ENCODE measurements at places on chromosomes 11 and 22.

DNA sequence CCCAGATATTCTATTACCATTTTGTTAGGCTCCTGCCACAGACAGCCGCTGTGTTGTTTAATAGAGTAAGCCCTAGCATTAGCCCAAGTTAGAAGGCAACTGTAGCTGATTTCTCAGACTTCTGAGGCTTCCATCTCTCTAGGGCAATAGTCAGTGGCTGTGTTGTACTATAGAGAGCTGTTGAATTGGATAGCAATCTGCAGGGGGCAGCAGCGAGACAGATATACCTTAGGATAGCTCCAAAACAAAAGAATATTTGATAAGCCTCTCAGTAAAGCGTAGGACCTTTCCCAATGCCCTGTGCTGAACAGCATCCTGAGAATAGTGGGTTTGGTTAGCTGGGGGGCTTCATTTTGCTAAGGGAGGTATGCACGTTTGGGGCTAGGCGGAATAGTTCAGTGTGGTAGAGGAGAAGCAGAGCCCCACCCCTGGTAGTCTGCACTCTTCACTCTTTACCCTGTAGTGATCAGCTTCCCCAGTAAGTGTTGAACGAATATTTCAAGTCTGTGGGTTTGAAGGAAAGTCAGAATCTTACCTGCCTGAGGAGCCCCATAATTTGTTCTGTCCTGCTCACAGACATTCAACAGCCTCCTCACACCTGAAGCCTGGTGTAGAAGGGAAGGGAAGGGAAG, 515.1 kb downstream of the INSC start:
- DNase-seq: no peak

GRCh38 chr11:727859-728748, 19.2 kb upstream of the TALDO1 start:
- DNase-seq: peak; percentile 49

- DNase-seq: peak; percentile 62
Observed at GRCh38 chr11:111395081-111395480, 16.0 kb upstream of the POU2AF1 start.

DNA sequence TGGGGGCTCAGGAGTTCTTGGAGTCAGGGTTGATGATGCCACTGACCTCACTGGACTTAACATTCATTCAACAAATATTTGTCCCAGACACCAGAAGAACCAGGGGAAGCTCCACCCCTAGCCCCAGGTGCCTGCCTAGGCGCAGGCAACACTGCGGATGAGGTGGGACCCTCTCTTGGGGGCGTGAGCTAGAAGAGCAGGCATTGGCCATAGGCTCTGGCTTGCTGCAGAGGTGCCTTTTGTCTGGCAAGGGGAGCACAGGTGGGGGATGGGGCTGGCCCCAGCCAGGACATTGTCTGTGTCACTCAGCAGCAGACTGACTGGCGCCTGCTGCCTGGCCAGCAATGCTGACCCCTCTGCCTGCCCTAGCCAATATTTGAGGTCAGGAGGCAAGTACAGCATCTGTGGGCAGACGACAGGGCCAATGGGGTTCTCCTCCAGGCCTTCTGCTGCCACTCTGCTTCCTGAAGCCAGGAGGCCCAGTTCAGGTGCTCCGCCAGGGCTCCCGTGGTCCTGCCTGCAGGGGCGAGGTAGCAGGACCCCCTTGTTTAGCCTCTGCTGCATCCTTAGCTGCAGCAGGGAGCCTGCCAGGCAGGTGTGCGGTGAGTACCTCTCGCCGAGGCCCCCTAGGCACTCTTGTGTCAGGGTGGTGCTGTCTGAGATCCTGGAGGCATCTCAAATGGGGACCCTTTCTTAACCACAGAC, 4.0 kb downstream of the LINC01488 start:
- DNase-seq: no peak

GRCh38 chr11:3835751-3836150, 5.0 kb downstream of the RHOG start:
- DNase-seq: no peak

- peak; percentile 77 for DNase-seq
Observed at GRCh38 chr11:27795955-27796861, 96.0 kb upstream of the BDNF start.

DNA sequence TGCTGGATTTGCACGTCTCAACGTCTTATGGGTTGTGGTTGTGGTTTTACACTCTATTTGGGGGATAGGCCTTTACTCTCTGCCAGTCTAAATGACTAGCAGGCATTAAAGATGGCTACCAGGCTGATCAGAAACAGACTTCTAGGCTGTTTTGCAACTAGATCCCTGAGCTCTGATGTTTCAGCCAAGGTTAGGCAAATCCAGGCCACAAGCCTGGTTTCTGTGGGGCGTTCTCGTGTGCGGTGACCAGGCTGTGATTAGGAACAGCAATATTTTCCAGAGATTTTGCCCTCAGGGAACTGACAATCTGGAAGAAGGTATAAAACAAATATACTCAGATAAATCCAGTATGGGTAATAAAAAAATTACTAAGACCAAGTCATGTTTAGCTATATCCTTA, 502.4 kb downstream of the INSC start:
- DNase-seq: no peak

DNA sequence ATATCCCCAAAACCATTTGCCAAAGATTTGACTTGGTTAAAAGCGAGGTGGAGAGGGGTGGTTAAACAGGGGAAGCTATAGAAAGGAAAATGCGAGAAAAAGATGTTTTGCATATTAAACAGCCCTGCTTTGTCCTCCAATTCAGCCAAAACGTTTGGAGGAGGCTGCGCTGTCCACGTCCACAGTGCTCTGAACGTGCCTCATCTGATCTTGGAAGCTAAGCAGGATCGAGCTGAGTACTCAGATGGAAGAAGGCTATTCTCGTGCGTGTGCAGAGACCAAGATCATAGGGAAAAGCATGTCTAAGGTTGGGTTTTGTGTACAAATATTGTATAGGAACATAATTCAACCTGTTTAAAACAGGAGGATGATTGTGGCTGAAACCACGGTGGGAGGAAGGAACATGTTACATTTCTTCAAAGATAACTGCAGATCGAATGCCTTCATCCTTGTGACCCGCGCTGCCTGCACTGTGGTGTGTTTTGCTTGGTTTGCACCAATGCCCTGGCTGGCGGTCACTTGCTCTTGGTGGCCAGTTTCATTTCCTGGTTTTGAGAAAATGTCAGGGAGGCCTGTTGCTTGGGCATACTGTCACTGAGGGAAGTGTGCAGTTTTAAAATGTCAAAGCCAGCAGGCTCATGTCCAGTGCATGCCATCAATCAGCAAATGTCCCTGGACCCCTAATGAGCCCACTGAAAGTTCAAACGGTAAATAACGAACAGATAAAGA, 40.4 kb downstream of the FLI1 start:
- no peak for DNase-seq

GRCh38 chr11:107999759-108000455, 8.8 kb upstream of the CUL5 start:
- peak; percentile 38 for DNase-seq

DNA sequence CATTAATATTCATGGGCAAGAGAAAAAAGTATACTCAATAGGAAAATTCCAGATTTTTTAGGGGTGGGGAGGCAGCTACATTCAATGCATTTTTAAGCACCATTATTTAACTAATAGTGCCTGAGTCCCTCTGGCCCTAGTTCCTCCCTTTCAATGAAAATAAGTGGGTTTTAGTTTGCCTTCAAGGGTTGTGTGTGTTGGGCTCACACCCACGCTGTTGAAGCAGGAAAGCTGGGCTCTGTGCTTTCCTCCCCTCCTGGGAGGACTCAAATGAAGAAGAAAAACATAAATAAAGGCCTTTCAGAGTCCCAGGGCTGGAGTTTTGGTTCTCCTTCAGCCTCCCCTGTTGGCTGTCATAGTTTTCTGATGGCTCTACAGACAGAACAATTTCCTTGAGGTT, 366.2 kb downstream of the MIAT start:
- DNase-seq: no peak

DNA sequence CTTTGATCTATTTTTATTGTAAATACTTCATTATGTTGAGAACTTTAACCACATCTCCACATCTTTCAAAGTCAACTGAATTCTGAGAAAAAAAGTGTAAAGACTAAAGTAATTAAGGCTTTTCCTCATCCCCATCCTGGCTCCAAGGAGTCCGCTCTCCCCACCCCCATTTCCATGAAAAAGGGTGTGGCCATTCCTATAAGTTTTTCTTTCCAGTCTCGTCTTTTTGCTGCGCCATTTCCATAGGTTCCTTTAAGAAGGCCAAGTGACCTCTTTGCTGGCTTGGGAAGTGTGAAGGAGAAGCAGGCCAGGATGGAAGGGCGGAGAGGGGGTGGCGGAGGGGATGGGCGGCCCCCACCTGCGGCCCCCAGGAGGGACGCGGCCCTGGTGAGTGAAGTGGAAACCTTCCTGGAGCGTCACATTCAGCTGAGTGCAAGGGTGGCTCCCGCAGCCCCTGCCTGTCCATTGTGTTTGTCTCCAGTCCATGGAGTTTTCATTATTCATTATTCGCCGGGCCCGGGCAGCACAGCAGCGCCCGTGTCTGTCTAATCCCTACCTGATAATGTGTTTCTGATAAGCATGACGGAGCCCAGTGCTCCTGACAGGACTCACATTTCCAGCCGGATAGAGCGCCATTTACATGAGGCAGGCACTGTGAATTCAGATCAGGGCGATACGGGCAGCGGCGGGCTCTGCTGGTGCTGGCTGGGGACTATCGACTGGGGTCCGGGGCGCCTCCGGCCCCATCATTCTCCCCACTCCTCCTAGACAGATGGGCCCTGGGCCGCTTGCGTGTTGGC, 739.8 kb downstream of the OPCML start:
- DNase-seq: no peak

DNA sequence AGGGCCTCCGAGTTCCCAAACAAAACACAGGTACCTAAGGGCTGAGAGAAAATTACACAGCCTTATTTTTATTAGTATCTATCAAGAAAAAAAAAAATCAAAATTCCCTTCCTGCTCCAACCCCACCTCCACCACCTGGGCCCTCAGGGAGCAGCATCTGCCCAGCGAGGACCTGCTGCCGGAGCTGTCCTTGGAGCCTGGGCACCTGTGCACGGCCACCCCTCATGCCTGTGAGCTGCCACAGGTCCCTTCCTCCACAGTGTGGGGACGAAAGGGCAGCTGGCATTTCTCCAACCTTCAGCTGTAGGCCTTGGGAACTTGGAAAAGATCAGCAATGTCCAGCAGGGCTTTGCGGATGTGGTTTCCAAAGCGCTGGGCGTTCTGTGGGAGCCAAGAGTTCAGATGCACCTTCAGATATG, 6.3 kb upstream of the SYCE3 start:
- no peak for DNase-seq

DNA sequence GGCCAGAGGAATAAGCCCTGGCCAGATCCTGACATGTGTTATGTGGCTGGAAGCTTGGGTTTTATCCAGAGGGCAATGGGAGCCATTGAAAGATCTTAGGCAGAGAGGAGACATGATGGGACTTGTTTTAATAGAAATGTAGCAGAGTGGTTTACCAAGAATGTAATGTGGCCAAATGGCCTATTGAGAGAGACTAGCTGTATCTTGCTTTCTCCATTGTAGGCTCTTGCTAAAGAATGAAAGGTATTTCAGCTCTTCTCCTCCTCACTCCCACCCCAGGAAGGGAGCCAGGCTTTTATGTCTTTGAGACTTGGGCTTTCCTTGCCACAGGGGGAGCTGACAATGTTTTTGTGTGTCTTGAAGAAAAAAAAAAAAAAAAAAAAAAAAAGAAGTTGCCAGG, 82.3 kb downstream of the TRIM29 start:
- DNase-seq: no peak

DNA sequence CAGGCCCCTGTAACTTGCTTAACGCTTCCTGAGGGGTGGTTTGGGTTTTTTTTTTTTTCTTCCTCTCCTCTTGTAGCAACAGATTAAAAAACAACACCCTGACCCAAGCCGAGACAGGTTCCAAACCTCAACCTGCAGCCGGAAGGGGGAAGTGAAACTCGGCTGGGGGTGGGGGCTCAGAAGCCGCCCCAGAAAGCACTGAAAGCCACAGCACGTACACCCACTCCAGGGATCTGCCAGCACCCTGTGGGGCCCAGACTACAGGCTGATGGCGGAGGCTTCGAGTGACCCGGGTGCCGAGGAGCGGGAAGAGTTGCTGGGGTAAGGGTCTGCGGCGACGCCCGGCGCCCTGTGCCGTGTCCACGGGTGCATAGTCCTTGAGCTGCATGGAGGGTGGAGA, at the start of gene LSP1:
Gene LSP1 (plus strand): TSS at position 208 of the 400 bp plus-strand sequence. CDS start 61 bp downstream, at position 269.
- no peak for DNase-seq

DNA sequence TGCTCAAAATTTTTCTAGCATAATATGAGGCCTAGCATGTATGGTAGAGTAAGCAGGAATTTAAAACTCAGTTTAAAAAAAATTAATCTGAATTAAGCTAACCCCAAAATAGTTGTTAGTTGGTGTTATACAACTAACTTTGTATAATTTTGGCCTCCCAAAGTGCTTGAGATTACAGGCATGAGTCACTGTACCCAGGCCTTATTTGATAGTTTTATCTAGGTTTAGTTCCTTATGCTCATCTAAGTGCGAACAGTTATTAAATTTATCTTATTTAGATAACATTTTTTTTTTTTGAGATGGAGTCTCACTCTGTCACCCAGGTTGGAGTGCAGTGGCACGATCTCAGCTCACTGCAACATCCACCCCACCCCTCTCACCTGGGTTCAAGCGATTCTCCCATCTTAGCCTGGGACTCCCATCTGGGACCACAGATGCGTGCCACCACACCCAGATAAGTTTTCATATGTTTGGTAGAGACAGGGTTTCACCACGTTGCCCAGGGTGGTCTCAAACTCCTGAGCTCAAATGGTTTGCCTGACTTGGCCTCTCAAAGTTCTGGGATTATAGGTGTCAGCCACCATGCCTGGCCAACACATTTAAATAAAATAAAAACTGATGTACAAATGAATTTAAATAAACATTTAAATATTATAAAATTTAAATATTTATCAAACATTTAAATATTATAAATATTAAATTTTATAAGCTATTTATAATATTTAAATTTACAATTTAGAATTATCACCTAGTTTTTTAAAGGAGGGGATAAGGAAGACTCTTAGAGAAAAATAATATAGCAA, 7.5 kb downstream of the IL18 start:
- no peak for DNase-seq

GRCh38 chr11:126304457-126305075, 706 bp downstream of the DCPS start:
- peak; percentile 74 for DNase-seq

GRCh38 chr11:126772267-126772666, 228.3 kb downstream of the KIRREL3 start:
- no peak for DNase-seq

- no peak for DNase-seq
Observed at GRCh38 chr11:77866336-77866735, 45.4 kb downstream of the AAMDC start.

DNA sequence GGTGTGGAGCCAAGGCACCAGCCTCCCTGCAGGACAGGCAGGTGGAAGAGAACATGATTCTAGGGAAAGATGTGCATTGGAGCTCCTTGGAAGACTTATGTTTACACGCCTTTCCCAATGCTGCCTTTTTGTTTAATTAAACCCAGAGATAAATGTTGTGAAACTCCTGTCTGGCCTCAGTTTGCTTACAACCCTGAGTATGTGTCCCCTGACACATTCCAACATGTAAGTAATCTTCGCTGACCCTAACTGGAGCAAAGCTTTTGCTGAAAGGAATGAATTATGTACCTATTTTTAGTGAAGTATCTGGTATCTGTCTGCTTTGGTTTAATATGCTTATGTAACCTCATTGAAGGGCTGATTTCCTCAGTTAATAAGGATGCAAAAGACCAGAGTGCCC, 56.7 kb downstream of the APIP start:
- DNase-seq: no peak

- DNase-seq: no peak
Observed at GRCh38 chr11:70951139-70951804, 301.1 kb downstream of the SHANK2 start.
